Activated CD8-positive, alpha-beta memory T cell treated with anti-CD3 and anti-CD28 coated beads for 1 hour (primary cell): ENCODE measurements at places on chromosomes 16 and 17.
A peak's percentile ranks its signal among the peaks of the same experiment; 100 is the strongest.

DNA sequence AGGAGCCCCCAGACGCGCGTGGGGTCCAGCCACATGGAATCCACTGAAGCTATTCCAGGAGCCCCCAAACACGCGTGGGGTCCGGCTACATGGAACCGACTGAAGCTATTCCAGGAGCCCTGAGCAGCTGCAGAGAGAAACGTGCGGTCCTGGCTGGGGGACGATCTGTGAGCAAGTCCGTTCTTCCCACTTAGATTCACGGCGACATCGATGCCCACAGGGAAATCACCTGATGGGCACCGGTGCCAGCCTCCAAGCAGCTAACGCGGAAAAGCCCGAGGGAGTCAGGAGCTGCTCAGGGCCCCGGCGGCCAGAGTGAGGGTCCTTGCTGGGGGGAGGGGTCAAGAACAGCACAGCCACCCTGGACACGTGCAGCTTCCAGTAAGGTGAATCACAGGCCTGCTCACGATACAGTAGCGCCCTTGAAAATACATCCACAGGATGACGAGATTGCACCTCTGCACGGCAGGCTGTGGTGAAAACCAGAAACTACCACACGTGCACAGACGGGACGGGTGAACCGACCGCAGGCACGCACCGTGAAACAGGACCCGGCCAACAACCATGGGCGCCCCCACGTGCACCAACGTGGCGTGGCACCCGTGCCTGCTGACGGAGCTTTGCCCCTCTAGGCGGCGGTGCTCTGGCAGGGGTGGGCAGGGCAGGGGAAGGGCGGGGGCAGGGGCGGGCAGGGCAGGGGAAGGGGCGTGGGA is 77.7 kb upstream of the GNG13 start:
- no peak for DNase-seq

DNA sequence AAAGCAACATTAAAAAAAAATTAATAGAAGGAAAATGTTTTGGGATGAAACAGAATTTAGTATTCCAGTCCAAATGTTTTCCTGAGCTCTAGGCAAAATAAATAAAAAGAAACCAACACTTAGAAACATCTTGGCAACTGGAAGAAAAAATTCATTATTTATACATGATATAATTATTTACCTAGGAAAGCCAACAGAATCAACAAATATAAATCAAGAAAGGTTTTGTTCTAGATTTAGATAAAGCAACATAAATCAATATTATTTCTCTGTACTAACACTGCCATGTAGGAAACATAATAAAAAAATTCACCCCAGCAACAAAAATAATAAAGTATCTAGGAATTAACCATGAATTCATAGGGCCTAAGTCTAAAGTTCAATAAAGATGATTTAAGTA is 167.4 kb downstream of the MYO1D start:
- no peak for DNase-seq

GRCh38 chr17:14091367-14091766 is 22.1 kb downstream of the COX10 start:
- DNase-seq: no peak

DNA sequence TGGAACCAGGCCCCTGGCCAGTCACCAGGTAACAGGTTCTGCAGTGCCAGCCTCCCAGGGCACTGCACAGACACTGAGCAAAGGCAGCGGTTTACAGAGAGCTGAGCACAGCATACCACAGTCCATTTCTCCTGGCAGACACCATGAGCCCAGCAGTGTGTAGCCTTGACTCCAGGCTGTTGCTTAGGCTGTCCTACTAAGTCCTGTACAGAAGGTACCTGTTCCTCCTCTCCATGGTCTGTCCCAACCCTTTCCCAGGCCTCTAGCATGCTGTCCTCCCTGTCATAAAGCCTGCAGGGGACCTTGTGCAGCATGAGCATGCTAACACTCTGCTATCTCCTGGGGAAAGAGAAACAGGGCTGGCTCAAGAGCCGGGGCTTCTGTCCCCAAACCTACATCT is 20.0 kb downstream of the ATP6V0D1 start:
- no peak for DNase-seq

DNA sequence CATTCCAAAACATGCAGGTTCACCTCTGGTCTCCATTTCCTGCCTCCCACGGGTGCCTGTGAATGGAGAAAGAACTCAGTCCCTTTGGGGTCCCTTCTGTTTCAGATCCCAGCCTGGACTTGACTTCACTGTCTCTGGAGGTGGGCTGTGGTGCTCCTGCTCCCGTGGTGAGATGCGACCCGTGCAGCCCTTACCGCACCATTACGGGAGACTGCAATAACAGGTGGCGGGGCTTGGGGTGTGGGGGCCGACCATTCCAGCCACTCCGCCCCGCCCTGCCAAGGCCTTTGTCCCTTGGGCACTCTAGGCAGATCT is 10.5 kb downstream of the LPO start:
- no peak for DNase-seq

DNA sequence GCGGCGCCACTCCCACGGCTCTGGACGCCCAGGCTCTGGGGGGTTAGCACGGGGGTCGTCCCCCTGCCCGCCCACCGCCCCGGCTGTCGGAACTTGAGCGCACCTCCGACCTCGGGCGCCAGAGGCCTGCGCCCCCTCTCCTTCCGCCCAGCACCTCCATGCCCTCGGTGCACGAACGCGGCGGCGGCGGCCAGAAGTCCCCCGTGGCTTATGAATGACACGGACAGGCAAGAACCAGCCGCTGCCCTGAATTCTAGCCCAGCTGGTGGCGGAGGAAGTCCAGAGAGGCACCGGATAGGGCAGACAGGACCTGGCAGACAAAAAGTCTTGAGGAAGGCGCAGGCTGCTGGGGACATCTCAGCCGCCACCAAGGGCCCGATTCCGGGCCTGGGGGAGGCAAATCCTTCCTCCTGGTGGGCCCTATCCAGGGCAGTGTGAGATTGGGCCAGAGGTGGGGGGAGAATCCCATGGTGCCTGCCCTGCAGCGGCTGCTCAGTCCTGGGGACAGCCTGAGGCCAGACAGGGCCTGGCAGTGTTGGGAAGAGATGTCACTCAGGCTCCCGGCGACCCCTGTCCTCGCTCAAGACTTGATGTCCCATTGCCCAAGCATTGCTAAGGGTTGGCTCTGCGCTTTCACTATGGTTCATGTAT is 897 bp upstream of the CYGB start:
- no peak for DNase-seq

DNA sequence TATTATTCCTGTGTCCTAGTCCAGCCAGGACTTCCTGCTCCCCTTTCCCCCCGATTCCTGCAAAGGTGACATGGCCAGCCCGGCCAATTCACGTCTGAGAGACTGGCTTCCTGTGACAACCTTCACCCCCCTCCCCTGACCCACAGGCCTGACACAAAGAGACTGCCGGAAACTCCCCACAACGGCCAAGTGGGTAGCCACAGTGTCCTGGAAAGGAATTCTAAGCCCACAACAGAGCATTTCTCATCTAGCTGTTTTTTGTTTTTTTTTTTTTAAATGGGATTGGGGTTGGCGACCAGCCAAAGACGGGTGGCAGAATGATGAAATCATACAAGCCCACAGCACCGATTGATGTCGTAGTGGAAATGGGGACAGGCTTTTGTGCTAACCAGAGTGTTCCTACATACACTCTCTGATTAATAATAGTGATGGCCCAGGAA is 2.8 kb upstream of the XAF1 start:
- peak; percentile 12 for DNase-seq

DNA sequence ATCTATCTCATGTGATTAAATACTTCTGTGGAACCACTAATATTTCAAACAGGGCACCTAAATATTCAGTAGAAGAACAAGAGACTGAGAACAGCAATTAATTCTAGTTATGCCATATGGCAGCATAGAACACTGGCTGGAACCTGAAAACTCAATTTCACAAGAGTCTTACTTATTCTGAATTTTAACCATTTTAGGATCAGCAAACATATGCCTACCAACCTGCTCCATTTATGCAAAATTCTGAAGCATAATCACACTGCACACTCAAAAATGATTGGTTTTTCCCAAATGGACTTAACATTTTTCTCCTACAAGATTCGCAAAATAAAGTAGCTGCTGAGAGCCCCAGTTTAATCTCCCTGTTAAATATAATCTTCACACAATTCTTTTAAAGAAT is 43.2 kb downstream of the SKAP1 start:
- no peak for DNase-seq

DNA sequence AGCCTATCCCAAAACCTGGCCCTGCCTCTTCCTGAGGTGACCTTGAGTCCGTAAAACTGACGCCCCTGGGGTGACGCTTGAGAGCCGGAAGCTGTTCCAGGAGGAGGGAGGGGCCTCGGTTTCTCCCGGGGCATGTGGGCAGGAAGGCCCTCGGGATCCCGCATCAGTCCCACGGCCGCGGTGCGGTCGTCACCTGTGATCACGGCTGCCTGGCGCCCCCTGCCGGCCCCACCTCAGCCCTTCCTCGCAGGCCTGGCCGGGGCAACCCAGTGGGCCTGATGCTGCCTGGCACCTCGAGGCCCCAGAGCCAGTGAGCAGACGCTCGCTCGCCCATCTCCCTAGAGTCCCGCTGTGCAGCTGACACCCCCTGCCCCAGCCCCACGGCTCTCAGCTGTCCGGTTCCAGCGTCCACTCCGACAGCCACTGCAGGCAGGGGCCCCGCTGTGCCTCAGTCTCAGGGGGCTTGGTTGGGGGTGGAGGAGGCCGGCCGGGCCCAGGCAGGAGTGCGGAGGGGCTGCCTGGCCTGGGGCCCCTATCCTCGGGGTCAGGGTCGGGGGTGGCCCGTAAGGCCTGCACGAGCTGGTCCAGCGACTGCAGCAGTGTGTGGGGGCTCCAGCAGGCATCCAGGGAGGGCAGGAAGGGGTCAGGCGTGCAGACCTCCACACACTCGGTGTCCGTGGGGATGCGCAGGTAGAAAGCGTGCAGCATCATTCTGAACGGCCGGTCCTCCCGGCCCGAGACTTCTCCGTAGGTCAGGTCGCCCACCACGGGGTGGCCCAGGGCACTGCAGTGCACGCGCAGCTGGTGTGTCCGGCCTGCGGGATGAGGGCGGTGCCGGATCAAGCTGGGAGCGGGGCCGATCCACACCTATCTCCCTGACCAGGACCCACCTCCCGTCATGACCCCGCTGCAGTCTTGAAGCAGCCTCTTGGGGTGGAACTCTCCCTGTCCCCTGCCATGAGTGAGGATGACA is 2.3 kb downstream of the RPUSD1 start:
- peak; percentile 69 for DNase-seq

- DNase-seq: no peak
Observed at GRCh38 chr17:14488958-14489550, 188.2 kb downstream of the HS3ST3B1 start.

GRCh38 chr16:85103114-85104079 is 8.9 kb downstream of the CIBAR2 start:
- no peak for DNase-seq

DNA sequence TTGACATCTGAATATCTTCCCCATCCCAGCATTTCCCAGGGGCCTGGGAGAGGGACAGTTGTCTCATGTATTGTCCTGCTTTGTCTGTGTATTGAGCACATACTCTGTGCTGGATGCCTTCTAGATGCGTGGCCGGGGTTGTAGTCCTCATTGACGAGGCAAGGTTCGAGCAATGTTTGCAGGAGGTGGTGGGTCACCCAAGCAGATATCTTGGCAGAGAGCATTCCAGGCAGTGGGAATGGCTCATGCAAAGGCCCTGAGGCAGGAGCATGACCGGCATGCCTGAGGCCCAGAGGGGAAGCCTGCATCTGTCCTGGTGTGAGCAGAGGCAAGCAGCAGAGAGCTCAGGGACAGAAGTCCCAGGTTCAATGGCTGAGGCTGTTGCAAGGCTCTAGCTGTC is 17.5 kb downstream of the KRT33A start:
- no peak for DNase-seq

- no peak for DNase-seq
Observed at GRCh38 chr17:47332287-47332686, 8.5 kb downstream of the EFCAB13 start.

DNA sequence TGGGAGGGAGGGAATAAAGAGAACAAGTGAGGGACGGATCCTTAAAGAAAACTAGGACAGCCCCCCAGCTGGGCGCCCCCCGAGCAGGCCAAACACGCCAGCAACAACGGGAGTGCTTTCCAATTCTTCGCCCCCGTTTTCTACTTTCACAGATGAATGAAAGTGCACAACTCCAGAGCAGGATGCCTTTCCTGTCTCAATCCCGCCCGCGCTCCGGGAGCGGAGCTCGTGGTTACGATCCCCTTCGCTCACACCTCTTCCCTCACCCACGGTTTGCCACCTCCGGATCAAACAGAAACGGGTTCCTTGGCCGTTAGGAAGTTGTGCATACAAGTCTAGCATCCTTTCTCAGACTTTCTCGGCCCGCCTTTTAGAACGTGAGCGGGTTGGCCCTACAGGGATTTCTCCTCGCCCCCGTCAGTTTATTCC is 680 bp downstream of the SKA2 start:
- no peak for DNase-seq

DNA sequence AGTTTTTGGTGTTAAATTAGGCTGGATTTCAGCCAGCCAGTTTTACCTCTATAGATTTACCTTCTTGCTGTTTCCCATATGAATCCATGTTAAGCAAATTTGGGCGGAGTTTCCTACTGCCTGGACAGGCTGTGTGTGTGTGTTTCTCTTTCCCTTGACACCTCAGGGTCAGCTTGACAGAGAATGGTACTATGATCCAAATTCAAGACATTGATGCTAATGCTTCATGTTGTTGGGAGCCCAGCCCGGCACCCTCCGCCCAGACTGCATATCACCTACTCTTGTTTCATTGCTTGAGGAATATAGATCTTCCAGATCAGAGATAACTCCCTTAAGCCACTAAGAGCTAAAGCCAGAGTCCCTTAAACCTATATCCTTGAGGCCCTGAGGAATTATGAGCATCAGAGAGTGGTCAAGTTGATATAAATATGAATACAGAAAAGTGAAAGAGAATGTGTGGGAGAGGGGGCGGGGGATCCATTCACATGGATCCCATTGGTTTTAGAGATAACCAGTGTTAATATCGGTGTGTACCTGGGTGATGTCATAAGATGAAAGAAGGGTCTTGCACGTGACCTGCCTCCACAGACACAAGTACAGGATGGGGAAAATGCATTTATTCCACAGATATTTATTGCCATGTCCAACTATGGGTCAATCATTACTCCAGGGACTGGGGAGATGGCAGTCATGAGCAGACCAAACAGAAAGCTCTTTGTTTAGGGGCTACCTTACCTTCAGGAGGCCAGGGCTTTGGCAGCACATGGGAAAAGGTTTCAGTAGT is 69.7 kb downstream of the WIPI1 start:
- no peak for DNase-seq
